Fibroblast of lung (primary cell): ENCODE measurements at places on chromosomes 7 and 10.
A peak's percentile ranks its signal among the peaks of the same experiment; 100 is the strongest.

GRCh38 chr10:31381766-31382316 is 62.8 kb downstream of the ZEB1 start:
- peak; percentile 32 for DNase-seq

GRCh38 chr7:51706851-51707250 is 390.2 kb upstream of the COBL start:
- DNase-seq = no peak

DNA sequence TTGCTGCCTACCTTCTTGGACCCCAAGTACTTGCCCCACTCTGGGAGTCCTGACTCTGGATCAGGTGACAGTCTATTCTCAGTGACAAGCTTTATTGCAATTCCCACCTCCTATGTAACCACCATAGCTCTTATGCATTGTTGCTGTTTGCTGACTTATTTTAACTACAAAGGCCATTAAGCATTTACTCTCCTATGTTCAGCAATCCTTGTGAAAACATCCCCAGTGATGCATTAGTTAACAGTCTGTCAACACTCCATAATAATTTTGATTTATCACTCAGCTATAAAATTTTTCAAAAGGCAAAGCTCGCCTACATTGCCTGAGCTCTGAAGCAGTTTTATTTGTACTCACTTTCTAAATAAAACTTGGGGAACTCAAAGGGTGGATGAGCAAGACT is 871.8 kb upstream of the SORCS1 start:
- DNase-seq = no peak

DNA sequence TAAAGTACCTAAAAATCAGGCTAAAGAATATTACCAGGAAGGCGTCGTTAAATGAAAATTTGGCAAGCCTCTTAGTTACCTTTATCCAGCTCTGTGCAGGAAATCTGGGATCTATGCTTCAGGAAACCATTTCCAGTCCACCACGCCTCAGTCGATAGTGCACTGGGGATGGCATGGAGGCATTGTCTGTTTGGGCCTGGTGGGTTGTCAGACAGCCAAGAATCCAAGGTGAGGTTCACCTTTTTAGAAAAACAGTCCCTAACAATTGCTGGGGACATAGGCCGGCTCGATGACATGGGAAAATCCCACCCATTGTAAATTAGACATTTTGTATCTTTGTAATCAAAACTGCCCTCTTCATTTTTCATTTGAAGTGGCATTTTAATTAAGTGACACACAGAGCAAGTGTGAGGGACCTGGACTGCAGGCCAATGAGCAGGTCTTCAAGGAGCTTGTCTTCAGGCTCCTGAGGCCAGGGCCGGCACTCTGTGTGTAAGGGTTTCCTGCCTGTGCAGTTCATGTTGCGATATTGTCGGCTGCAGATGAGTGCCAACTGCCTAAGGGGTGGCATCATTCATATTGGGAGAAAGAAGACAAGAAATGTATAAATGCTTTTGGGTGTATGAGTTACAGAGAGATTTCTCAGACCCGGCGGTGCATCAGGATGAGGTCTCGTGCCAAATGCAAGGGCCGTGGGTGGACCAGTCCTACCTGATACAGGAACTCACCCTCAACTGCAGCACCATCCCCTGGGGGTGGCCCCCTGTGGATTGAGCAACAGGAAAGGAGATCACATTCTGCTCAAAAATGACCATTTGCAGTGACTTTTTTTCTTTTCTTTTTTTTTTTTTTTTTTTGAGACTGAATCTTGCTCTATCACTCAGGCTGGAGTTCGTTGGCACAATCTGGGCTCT is 80.8 kb downstream of the PTPRE start:
- no peak for DNase-seq

- no peak for DNase-seq
Observed at GRCh38 chr7:37590824-37591223, 92.7 kb upstream of the GPR141 start.

- DNase-seq = peak; percentile 58
Observed at GRCh38 chr10:119541046-119541445, 1.5 kb downstream of the RGS10 start.

- DNase-seq = no peak
Observed at GRCh38 chr10:16014469-16014868, 154.2 kb upstream of the MINDY3 start.

DNA sequence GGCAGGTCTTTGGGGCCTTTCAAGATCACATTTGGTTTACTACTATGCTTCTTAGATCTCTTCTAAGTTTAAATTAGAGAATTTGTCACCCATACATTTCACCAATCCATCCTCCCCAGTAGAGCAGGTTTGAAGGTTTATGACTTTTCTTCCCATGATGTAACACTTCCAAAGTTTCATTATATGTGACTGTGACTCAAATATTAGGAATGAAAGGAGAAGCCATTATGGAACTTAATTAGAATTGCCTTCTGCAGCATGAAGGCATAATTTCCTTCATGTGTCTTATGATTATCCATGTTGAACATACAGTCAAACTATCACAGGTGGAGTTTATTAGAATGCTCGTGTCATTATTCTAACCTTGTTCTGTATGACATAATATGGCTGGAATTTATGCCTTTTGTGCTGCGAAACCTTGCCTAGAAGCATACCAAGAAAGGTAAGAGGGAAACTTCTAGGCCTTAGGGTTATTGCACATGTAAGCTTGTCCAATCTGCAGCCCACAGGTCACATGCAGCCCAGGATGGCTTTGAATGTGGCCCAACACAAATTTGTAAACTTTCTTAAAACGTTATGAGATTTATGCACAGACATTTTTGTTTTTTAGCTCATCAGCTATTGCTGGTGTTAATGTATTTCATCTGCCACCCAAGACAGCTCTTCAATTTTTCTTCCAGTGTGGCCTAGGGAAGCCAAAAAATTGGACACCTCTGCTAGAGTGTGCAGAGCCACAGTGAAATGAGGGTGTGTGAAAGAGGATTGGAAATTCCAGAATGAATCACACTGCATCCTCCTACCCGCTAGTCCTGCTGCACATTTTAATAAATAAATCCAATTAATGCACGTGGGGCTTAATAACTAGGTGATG is 133.6 kb downstream of the TMEM26 start:
- DNase-seq = no peak
